ENCODE measurements at places on chromosomes 6 and 20. TPM values are rescaled to one million over a fixed set of nuclear protein-coding genes. Genes with fewer than 3 reads are reported as not detected.

Gene BNIP5
- total RNA-seq: not detected

Gene MUCL3
- not detected for total RNA-seq

Gene MMP24OS
- total RNA-seq: 14.6 TPM

Gene PTPRT
- total RNA-seq: not detected

Gene TINAG
- total RNA-seq: not detected

Gene CDSN
- not detected for total RNA-seq

Gene GHRH
- total RNA-seq: not detected

Gene TAGAP
- total RNA-seq: not detected

Gene MEI4
- total RNA-seq: 0.63 TPM

Gene C6orf58
- total RNA-seq: not detected

DNA sequence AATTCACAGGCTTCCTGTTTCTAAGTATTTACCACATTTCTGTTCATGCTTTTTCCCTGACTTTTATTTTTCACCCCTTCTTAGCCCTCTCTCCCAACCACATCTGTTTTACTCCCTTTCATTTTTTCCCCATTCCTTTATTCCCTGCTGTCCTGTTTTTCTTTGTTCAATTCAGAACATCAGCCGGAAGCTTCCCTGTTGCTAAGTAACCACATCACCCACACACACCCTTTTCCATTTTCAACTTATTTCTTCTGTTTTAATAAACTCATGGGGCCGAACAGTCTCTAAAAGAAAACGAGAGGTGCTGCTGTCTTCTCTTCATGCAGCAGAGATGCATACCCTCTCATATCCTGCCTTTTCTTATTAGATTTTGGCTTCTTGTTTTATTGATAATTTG is 53.5 kb upstream of the CEP85L start:
- peak; percentile 30 for DNase-seq

DNA sequence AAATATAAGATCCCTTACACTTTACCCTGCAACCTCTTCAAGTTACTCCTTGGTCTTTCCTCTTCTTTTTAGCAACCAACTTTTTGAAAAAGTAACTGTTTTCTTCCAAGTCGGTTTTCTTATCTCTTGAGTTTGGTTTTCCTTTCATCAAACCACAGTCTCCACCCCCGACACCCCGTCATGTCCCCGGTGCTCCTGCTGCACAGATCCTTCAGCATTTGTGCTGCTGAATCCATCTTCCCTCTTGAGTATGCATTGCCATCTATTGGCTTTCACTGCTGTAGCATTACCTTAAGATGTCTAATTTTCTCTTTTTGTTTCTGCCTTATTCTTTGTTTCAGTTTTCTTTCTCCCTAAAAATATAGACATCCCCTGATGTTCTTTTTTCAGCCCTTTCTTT is 11.9 kb upstream of the TNFRSF21 start:
- no peak for DNase-seq

- DNase-seq: no peak
These were observed 132.9 kb upstream of the QKI start for GRCh38 chr6:163281634-163282033.

- no peak for DNase-seq
These were observed 52.2 kb upstream of the FAM83C start for GRCh38 chr20:35344354-35344837.

GRCh38 chr20:9474835-9475415 is 39.5 kb upstream of the LAMP5 start:
- no peak for DNase-seq

DNA sequence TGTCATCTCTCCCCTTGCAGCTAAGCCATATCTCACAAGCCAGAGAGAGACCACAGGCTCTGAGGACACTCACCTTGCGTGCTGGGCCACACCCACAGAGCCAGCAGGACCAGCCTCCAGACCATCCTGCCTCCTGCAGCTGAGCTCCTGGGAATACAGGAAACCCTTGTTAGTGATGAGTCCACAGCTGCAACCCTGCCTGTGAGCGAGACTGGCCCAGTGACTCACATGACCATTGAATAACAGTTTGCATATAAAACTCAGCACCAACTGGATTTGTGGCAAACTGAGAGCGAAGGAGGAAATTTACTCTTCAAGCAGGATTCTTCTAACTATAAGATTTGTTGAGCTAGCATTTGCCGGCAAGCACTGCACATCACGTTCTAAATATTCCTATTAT is 3.0 kb downstream of the THBS2 start:
- DNase-seq: peak; percentile 60

- DNase-seq: no peak
These were observed 86.1 kb downstream of the MAP7 start for GRCh38 chr6:136464148-136464547.

DNA sequence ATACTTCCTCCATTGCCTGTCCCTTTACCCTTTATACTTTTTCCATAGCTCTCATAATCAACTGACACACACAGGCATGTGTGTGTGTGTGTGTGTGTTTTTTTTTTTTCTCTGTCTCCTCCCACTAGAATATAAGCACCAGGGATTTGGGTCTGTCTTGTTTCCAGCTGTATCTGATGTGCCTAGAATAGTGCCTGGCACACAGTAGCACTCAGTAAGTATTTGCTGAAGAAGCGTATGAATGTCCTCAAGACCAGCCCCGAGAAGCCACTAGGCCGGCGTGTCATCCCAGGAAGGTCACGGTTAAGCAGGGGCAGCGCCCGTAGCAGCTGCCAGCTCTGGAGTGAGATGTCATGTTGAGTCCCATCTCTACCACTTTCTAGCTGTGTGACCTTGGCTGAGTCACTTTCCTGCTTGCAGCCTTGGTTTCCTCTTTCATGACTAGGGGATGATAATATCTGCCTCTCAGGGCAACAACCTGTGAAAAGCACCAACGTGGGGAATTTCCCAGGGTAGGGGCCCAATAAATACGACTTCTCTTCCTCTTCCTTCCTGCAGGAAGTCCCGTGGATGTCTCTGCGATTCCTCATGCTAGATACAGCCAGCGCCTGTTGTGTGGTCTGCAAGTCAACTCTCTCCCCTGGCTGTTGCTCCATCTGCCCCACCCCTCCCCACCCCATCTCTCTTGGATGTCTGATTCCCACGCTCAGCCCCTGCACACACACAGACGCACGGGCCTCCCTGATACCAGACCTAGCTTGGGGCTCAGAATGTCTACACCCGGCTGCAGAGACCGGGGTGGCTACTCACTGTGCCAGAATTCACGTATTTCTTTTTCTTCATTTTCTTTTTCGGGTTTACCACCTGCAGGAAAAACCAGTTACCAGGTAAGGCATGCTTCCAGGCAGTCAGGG is 58.1 kb downstream of the RAB44 start:
- no peak for DNase-seq

DNA sequence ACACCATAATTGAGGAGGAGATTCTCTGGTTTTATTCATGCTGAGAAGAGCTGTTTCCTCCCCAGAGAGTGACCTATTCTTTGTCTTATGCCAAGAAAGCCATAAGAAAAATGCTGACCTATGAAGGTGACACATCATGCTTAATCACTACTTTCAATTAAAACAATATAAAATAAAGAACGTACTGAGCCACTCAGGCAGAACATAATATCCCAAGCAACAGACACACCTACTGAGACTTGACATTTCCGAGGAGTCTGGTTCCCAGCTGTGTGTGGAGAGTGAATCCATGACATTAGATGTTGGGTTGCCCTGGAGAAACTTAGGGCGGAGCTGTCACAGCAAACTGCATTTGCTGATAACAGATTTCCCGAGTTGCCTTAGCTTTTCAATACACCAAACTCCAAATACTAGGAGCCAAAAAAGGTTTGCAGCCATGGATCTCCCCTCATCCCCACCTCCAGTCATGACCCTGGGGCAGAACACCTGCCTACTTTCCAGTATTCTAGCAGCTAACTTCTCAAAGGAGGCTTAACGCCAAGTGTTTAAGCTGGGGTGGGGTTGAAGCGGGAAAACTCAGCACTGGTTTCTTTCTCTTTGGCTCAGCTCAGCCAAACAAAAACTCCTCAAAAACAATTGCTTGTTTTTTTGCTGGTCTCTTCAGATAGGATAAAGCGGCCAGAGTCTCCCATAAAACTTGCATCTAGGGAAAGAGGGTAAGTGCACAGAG is 92.2 kb downstream of the BACH2 start:
- no peak for DNase-seq

GRCh38 chr20:51563486-51564332 is 21.2 kb upstream of the NFATC2 start:
- DNase-seq: peak; percentile 79

DNA sequence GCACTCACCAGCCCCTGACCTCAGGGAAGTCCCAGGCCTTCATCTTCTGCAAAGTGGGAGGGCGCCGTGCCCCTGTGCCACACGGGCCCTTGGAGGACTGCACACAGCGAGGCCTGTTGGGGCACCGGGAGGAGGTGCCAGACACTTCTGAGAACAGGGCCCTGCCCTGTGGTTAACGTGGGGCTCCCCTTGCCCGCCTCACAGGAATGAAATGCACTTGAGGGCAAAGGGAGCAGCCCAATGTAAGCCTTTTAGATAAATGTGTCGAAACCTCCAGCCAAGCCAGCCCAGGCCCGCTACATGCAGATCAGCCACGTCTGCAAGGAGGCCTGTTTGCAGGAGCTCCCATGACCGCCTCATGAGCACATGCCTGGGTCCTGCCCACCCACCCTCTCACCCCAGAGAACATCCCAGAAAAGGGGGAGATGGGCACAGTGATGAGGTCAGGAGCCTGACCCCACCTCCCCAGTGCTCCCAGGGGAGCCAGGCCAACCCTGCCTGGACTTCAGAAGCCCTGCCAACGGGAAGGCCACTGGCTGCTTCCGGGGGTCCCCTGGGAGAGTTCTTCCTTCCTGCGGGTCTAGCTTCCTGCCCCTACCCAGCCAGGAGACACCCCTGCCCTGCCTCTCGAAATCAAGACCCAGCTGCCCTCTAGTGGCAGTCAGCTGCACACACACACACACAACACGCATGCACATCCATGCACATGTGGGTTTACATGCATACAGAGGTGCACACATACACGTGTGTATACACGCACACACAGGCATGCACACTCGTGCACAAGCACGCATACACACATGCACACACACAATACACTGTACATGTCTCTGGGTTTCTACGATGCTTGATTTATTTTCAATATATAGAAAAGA is 178.7 kb downstream of the TAF4 start:
- peak; percentile 65 for DNase-seq

DNA sequence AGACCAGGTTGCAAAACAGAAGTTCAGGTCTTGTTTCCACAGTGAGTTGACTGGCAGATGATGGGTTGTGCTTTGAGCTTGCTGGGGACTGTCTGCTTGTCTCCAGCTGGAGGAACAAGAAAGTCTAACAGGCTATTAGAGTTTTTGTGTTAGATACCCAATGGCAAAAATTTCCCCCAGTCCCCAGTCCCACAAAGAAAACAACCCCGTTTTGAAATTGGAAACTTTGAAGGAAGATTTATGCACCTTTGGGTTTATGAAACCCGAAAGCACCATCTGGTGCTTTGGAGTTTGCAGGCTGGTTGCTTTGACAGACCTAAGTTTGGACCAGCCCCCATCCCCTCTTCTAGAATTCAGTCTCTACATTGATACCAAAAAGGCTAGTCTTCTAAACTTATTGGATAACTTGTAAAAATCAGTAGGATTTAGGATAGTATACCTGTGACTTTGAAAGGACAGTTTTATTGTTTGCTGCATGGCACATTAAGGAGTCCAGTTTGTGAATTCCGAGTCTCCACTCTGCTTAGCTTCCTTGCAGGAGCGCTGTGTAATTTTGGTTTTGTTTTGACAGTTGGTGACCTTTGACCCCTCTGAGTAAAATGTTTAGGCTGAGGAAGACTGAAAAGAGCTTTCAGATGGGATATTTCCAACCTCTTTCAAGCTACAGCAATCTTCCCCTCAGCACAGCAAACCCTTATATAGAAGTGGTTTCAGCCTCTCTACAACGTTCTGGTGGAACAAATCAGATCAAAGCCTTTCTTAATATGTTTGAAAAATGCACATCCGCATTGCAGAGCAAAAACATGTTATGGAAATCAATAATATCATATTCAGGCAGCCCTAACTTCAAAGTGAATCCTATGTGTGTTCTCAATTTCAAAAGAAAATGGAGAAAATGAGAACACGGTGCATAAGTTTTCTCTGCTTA is 25.5 kb upstream of the PRL start:
- no peak for DNase-seq

DNA sequence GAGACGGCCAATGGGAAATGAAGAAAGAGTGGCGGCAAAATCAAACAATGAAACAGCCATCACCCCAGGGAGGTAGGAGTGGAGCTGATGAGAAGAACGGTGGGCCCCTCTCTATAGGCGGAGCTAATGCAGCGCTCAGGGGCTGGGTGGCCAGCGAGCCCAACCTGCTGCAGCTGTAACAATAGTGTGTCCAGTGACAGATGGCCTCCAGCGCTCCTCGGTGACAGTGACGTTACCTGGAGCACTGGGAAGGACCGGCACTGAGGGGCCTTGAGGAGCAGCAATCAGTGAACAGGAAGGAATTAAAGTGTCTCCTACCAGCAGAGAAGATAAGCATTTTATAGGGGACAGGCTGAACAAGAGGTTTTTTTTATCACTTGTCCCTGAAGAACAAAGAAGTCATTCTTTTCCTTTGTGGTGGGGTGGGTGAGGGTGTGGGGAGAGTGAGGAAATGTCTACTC is 81.6 kb downstream of the FOXA2 start:
- no peak for DNase-seq

GRCh38 chr20:20926222-20926905 is 179.8 kb downstream of the LINC00237 start:
- peak; percentile 19 for DNase-seq

DNA sequence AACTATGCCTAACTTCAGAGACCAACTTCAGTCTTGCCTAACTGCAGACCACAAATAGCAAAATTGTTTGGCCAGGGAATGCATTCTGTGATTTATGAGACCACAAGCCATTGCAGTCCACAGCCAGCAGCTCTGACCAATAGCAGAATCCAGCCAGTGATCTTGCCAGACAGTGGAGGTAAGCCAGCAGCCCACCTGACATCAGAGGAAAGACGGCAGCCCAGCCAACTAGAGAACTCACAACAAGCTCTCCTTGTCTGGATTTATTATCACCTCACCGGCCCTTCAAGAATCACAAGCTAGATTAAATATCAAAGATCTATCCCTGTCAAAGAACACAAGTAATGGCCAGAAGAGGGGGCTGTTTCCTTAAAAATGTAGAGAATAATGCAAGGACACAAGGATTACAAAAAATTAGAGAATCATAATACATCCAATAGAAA is 66.5 kb upstream of the SLC35F1 start:
- peak; percentile 84 for DNase-seq
